ENCODE measurements at places on chromosomes 6 and 20.

DNA sequence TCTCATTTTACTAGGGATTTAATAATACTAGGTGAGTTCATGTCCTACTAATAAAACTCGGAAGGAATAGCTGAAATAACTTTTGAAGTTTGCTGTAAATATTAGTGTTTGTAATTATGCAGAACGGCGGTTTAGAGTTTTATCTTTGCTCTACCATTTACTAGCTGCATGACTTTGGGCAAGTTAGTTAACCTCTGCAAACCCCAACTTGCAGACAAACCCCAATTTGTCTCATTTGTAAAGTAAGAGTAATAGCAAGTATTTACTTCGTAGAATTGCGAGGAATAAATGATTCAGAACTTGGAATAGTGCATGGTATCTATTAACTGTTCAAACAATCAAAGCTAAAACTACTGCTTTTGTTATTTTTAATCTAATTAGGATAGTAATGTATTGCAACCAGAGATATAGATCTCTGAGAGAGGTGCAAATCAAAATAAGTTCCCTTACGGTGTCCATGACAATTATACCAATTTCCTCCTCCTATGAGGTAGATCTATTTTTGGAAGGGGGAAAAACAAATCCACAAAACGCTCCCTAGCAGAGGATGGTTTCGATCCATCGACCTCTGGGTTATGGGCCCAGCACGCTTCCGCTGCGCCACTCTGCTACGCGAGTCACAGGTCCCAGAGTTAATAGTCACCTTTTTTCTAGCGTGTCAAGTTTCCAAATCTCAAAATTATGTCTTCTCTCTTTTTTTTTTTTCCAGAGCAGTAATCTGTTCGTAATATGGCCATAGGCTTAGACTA is 35.1 kb upstream of the BTN3A2 start:
- peak; percentile 70 for DNase-seq

GRCh38 chr6:131244942-131245341 is 109.7 kb downstream of the AKAP7 start:
- no peak for DNase-seq

- no peak for DNase-seq
These were observed 30.8 kb downstream of the IL20RA start for GRCh38 chr6:137013738-137014602.

DNA sequence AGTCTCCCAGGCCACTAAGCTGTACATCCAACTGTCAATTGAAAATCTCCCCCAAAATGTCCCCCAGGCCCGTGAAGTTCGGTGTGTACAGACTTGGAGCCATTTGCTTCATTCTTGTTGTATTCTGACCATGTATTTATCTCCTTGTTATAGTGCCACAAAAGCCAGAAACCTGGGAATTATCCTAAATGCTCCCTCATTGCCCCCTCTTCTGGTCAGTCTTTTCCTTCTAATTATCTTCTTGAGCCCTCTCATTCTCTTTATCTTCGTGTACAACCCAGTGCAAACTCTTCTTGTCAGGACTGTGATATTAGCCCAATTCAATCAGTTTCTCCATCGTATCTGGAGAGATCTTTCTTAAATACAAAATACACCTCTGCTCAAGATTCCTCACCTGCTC is 64.7 kb downstream of the RFX6 start:
- no peak for DNase-seq

DNA sequence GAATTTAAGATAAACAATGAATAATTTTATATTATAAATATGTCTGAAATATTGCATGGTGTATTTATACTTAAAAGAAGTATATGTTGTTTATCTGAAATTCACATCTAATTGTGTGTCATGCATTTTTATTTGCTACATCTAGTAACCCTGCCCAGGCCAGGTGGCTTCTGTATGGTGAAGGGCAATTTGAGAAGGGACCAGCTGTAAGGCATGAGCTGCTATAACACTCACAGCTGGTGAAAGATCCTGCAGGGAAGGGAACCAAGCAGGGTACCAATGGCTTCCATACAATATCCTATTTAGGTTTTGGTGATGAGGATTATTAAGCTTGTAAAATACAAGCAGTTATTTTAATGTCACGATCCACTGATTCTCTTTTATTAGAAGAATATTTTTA is 921.8 kb upstream of the GJE1 start:
- no peak for DNase-seq

DNA sequence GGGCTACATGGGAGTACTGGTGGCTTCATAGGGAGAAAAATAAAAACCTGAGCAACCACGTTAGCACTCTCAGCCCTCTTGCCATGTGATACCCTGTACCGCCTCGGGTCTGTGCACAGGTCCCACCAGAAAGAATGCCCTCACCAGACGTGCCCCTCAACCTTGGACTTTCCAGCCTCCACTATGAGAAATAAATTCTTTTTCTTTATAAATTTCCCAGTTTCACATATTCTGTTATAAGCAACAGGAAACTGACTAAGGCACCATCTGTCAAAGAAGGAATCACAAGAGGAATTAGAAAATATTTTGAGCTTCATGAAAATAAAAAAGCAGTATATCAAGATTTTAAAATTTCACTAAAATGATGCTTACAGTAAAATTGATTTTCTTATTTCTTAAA is 168.4 kb upstream of the BMP5 start:
- DNase-seq: no peak

GRCh38 chr6:54772610-54773009 is 74.0 kb upstream of the FAM83B start:
- DNase-seq: no peak

DNA sequence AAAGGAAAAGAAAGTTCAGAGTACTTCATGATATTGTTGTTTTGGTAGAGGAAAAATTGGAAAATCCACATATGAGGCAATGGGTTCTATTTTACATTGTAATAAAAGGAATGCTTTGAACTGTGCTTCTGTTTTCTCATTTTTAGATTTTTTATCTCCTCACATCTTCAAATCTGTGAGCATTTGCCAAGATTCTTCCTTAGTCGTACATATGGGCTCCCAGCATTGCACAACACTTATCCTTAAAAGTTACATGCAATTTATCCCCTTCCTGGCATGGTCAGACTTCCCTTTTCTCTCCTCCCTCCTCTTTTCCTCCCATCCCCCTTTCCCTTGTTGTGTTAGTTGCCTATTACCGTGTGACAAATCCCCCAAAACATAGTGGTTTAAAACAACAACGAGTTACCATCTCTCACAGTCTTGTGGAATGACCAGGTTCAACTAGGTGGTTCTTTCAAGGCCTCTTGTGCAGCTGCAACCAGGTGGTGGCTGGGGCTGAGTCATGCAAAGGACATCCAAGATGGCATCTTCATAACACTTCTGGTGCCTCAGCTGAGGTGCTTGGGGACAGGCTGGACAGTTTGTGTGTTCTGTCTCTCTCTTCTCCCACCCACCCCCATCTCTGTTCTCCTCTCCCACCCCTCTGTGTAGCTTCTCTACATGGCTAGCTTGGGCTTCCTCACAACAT is 68.7 kb downstream of the TXNDC5 start:
- DNase-seq: no peak

- DNase-seq: no peak
These were observed 110.0 kb downstream of the MAP3K5 start for GRCh38 chr6:136682292-136682691.

GRCh38 chr6:157452096-157452495 is 71.1 kb downstream of the ZDHHC14 start:
- DNase-seq: no peak

GRCh38 chr20:4415281-4415680 is 306.4 kb upstream of the PRND start:
- no peak for DNase-seq

DNA sequence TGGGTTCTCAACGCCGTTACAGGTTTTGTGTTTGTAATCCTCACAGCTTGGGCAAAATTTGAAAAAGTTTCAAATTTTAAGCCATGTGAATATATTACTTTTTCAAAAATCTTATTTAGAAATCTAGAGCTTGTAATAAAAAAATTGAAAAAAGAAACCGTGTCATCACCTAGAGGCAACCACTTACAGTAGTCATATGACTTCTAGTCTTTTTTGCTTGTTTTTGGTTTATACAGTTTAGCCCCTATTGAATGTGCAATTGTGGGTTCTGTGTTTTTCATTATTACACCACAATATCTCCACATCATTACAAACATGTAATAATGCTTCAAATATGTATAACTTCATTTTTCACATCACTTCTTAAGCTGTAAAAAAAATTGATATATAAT is 888 bp downstream of the DYNLRB1 start:
- DNase-seq: no peak

DNA sequence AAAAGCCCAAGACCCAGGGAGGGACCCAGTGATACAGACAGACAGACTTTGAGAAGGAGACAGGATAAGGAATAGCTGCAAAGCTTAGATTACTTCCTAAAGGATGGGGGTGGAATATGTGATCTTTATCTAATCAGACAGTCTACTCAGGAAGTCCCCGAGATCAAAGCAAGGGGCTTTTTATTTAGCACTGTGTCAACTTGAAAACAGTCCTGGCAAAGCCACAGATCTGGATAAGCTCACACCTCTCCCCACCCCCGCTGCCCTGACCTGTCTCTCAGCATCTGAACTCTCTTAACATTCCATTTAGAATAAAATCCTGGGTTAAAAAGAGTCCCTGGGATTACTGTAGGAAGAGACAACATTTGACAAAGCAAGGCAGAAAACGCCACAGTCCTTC is 101.5 kb downstream of the ISM1 start:
- DNase-seq: no peak

DNA sequence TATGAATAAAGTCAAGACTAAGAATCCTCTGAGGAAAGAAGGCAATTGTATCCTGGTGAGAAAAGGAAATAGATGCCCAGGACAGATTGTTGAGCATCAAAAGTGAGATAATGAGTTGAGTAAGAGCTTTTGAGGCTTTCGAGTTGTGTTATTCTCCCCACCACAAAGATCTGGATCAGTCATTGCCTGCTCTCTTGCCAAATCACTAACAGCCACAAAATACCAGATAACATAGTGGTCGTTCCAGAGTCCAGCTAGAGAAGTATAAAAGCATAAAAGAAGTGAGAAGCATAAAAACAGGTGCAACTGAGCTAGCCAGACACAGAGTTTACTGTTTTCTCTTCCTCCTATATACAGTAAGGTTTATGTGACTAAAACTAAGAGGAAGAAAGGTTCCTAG is 4.9 kb downstream of the SPINT4 start:
- DNase-seq: no peak

DNA sequence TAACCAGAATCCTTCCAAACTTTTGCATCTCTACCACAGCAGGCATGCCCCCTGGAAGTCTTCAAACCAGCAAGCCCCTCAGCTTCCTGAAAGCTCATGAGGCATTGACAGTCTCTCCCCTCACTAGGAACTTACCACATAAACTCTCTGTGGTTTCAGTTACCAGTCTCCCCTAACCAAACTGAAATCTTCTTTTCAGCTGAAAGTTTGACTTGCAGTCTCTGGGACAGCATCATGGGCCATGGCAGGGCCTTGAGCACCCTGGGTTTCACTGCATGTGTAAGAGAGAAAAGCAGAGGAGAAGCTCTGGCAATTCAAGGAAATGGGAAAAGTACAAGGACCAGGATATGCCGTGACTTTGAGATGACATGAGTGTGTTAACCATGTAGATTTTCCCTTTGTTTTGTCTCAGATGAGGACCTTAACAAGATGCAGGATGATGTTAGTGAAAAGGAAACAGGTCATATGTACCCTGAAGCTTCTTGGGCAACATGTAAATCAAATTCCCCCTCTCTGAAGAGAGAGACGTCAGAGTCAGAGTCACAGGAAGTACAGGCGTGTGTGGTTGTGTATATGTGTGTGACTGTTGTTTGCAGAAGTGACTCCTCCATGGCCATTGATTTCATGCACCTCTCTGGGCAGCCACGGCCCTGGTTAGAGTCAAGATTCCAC is 106.3 kb downstream of the TNFRSF21 start:
- DNase-seq: no peak

GRCh38 chr6:164982389-164982788 is 327.0 kb downstream of the C6orf118 start:
- no peak for DNase-seq

DNA sequence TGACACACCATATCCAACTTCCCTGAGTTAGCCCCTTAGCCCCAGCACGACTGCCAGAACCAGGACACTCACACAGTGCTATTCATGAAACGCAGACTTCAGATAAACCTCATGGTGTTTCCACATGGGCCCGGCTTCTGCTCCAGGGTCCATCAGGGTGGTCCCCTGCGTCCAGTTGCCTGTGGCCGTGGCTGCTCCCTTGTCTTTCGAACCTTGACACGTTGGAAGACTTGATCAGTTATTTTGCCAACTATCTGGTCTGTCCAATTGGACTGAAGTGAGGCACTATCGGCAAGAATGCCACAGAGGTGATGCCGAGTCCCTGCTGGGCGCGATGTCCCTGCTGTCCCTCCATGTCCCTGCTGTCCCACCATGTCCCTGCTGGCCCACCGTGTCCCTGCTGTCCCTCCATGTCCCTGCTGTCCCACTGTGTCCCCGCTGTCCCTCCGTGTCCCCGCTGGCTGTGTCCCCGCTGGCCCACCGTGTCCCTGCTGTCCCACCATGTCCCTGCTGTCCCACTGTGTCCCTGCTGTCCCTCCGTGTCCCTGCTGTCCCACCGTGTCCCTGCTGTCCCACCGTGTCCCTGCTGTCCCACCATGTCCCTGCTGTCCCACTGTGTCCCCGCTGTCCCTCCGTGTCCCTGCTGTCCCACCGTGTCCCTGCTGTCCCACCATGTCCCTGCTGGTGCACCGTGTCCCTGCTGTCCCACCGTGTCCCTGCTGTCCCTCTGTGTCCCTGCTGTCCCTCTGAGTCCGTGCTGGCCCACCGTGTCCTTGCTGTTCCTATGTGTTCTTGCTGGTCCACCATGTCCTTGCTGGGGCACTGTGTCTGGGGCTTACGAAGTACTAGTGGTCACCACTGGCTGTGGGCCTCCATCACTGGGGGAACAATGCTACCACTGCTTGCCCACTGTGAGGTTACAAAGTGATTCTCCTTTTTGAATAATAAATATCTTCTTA is 251.4 kb downstream of the DLL1 start:
- DNase-seq: no peak

DNA sequence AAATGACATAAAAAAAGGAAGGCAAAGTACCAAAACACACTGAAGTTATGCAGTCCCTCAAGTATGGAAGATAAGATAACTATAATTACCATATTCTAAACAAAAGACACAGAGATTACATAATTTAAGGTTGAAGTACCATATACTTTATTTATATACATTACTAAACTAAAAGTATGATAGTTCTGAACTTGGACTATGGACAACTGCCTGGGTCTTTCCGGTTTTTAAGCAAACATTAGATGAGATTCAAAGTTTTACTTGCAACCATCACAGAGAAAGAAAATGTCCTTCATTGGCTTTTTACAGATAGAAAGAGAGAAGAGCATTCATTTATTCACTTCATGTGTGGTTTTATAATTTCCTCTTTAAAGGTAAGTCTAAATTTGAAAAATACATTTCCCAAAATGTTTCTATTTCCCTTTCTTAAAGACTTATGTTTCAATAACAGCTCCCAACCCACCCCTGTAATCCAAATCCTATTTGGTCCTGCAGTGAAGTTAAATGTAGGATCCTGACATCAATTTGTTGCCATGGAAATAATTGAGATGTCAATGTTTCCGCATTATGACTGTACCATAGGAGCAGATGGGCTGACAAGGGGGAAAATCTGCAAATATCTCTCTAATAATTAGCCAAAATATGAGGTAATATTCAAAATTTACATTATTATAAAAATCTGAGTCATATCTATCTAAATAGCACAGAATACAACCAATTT is 63.7 kb downstream of the PTPRK start:
- no peak for DNase-seq

- no peak for DNase-seq
These were observed 312.7 kb downstream of the PRL start for GRCh38 chr6:21984135-21984534.

All from stimulated activated CD4-positive, alpha-beta T cell treated with anti-CD3 and anti-CD28 coated beads, Interleukin-2, amount 100 ng/mL, for 24 hours (primary cell).